Immature natural killer cell (primary cell): ENCODE measurements at places on chromosomes 4 and X. TPM values are rescaled to one million over a fixed set of nuclear protein-coding genes. Genes with fewer than 3 reads are reported as not detected.
A peak's percentile ranks its signal among the peaks of the same experiment; 100 is the strongest.

Gene SLC30A9
- polyA plus RNA-seq: 17.3 TPM

Gene SPANXA1
- not detected for polyA plus RNA-seq

Gene DCHS2
- polyA plus RNA-seq: not detected

GRCh38 chr4:103268746-103269145 lies 70.6 kb upstream of the CENPE start:
- no peaks in the 10 kb centered on the region for H3K4me1 ChIP-seq
- no peak for DNase-seq
- H3K27me3 ChIP-seq: no peaks in the 10 kb centered on the region
- H3K36me3 ChIP-seq: no peaks in the 10 kb centered on the region
- no peak overlapping the region for H3K27ac ChIP-seq

DNA sequence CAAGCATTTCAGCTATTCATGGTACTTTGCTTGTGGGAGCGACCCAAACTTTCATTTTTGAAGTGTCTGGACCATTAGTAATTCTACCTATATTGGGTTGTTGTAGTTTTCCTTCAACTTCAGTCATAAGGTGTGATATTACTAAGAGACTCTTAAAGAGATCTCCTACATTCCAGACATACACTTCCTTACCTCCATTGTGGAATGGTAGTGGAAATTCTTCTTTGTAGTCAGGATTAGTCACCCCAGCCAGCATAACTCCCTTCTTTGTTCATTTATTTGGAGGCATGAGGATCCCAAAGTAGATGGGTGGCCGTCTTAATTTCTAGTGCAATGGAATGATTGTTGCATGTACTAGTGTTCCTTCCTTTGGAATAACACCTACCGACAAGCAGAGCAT lies 991.4 kb downstream of the ARAP2 start:
- H3K36me3 ChIP-seq: no peaks in the 10 kb centered on the region
- no peaks in the 10 kb centered on the region for H3K4me1 ChIP-seq
- H3K4me3 ChIP-seq: no peak overlapping the region
- no peak overlapping the region for H3K27ac ChIP-seq
- DNase-seq: no peak

- no peak overlapping the region for H3K4me3 ChIP-seq
- H3K27me3 ChIP-seq: peaks cover 1% of the 10 kb centered on the region
- DNase-seq: no peak
- H3K36me3 ChIP-seq: no peaks in the 10 kb centered on the region
- no peak overlapping the region for H3K27ac ChIP-seq
Measured at GRCh38 chrX:122092978-122093377, 1045.6 kb downstream of the GLUD2 start.

GRCh38 chr4:24793219-24794005 lies 2.0 kb upstream of the SOD3 start:
- no peak overlapping the region for H3K27ac ChIP-seq
- no peak for DNase-seq
- no peaks in the 10 kb centered on the region for H3K4me1 ChIP-seq
- no peaks in the 10 kb centered on the region for H3K36me3 ChIP-seq

GRCh38 chrX:69362354-69362753 lies 141.8 kb upstream of the NALF2 start:
- no peak overlapping the region for H3K4me3 ChIP-seq
- H3K27ac ChIP-seq: no peak overlapping the region
- H3K36me3 ChIP-seq: no peaks in the 10 kb centered on the region
- H3K27me3 ChIP-seq: peaks cover 2% of the 10 kb centered on the region
- no peak for DNase-seq
- H3K4me1 ChIP-seq: no peaks in the 10 kb centered on the region

DNA sequence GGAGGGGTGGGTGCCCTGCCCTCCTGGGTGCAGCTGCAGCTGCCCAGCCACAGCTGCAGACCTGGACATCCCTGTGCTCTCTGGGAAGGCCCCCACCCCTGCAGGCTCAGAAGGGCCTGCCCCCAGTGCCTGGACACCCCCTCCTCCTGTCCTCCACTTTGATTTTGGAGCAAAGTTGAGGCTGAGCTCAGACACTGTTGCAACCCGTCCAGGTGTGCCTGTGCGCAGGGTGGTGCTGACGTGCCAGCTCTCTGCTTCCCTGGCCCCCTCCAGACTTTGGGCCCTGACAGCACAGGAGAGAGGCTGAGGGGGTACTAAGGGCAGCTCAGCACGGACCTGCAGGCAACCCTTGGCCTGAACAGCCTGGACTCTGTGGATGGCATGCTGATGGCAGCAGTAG lies 750.3 kb downstream of the ARAP2 start:
- H3K36me3 ChIP-seq: no peaks in the 10 kb centered on the region
- no peak overlapping the region for H3K4me3 ChIP-seq
- DNase-seq: no peak
- no peaks in the 10 kb centered on the region for H3K4me1 ChIP-seq

DNA sequence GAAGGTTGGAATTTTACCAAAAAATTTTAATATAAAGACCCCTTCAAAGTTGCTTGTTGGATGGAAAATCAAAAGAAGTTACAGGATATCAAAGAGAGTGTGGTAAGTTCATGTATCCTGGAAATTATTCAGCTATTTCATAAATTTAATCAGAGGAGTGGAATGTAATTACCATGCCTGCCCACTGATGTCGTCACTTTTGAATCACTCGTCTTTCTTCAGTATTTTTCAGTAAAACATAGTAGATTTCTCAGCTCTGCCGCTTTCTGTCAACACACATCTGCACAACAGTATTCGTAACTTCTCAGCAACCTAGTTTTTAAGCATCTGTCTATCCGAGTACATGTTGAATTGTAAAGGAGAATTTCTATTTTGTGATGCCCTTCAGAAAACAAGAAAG lies 2163.0 kb upstream of the AGA start:
- no peaks in the 10 kb centered on the region for H3K27me3 ChIP-seq
- H3K4me3 ChIP-seq: no peak overlapping the region
- no peak overlapping the region for H3K27ac ChIP-seq
- H3K4me1 ChIP-seq: no peaks in the 10 kb centered on the region

GRCh38 chr4:143036443-143036842 lies 148.3 kb upstream of the USP38 start:
- no peak overlapping the region for H3K27ac ChIP-seq
- H3K4me1 ChIP-seq: no peaks in the 10 kb centered on the region
- H3K4me3 ChIP-seq: no peak overlapping the region
- DNase-seq: no peak
- H3K36me3 ChIP-seq: no peaks in the 10 kb centered on the region

DNA sequence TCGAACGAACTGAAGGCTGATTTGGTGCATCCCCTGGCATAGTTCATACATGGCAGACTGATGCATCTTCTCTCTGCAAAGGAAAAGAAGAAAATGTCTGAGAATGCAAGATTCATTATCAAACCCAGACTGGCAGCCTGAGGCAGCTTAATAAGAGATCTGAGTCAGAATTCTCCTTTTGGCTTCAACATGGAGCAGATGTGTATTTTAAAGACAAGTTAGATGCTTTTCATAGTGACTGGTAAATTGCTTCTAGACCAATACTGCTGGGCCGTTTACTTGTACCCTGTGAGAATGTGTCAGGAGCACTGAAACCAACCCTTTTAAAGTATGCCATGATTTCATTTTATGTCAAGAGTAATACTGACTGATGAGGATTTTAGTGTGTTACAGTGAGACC lies 322.0 kb downstream of the NR3C2 start:
- H3K36me3 ChIP-seq: peaks cover 13% of the 10 kb centered on the region
- no peaks in the 10 kb centered on the region for H3K27me3 ChIP-seq

- H3K36me3 ChIP-seq: no peaks in the 10 kb centered on the region
- H3K4me1 ChIP-seq: no peaks in the 10 kb centered on the region
- no peak for DNase-seq
- no peaks in the 10 kb centered on the region for H3K27me3 ChIP-seq
Measured at GRCh38 chrX:85109235-85109634, 105.6 kb downstream of the APOOL start.

DNA sequence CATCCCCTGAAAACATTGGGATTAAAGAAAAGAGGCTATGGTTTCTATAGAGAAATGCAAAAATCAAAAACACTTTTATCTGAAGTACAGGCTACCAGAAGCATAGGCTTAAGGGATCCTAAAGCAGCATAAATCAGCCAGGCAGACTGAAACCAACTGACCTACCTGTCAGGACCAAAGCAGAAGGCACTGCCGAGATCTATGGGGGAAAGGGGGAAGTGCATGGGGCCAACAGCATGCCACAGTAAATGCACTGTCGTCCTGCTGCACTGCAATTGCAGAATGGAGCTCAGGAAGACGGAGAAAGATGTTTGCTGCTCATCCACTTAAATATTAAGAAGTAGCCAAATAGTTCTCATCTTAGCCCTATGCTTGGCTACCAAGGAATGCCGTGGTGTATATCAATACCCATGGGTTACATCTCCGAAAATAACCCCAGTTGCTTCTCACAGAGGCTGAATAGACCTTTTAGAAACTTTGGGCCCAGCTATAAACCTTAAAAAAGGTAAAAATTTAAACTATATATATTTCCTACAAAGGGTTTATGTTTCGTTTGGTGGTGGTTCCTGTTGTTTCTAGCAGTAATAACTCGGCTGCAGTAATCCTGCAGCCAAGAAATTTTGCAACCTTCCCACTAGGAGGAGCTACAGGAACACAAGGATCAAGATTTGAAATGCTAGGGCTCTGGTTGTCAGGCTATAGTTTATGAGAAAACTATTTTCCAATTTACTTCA lies 312.2 kb upstream of the DIAPH2 start:
- no peaks in the 10 kb centered on the region for H3K27me3 ChIP-seq
- no peak overlapping the region for H3K4me3 ChIP-seq
- H3K36me3 ChIP-seq: no peaks in the 10 kb centered on the region
- no peaks in the 10 kb centered on the region for H3K4me1 ChIP-seq

DNA sequence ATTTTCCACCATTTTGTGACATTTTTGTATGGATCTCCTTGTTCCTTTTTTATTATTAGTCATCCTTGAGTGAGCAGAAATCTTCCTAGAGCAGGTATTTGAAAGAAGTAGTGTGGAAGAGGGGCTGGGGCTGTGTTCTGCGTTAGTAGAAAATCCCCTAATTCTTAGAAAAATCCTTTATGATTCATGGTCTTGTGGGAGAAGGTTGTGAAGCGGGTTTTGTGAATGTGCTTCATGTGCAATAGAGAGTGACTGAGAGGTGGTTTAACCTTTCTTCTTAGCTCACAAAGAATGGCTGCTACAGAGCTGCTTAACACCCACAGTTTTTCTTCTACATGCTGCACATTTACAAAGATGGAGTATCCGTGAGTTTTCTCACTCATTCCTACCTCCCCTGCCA lies 220.5 kb downstream of the IDS start:
- H3K27ac ChIP-seq: no peak overlapping the region
- DNase-seq: no peak
- H3K4me1 ChIP-seq: no peaks in the 10 kb centered on the region
- peaks cover 2% of the 10 kb centered on the region for H3K27me3 ChIP-seq

DNA sequence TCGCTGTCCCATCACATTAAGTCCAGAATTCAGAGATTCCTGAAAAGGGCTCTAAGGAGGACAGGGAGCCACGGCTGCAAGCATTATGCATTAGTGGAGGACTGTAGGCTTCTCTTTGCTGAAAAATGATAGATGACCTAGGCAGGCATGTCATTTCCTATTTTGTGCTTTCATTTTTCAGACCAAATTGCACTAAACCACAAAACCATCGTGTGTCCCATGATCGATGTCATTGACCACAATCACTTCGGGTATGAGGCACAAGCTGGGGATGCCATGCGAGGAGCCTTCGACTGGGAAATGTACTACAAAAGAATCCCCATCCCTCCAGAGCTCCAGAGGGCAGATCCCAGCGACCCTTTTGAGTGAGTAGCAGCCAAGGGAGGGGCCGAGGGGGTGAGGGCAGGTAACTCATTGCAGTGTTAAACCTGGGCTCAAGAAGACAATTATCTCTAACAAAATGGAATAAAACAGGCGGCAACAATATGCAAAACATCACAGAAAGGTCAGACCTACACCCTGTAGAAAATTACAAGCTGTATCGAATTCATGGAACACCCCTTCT lies 355.2 kb upstream of the GALNT7 start:
- H3K4me1 ChIP-seq: no peaks in the 10 kb centered on the region
- no peak overlapping the region for H3K4me3 ChIP-seq
- H3K36me3 ChIP-seq: no peaks in the 10 kb centered on the region
- H3K27ac ChIP-seq: no peak overlapping the region

DNA sequence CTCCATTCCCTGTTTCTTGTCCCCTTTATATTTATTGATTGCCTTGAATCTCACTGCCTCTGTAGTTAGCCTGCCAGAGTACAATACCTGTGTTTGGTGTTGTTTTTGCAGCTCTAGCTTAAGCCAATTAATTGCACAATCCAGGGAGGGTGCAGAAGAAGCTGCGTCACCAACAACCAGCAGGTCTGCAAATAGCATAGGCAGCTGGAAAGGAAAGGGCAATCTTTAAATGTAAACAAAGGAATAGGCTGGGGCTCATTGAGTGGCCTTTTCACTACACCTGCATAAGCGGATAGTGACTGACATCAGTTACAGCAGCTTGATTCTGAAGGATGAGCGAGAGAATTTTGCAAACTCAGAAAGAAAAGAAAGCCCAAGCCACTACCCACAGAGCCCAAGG lies 106.8 kb upstream of the RAI2 start:
- H3K4me1 ChIP-seq: no peaks in the 10 kb centered on the region
- H3K27me3 ChIP-seq: peaks cover 5% of the 10 kb centered on the region
- no peak for DNase-seq
- no peak overlapping the region for H3K4me3 ChIP-seq

DNA sequence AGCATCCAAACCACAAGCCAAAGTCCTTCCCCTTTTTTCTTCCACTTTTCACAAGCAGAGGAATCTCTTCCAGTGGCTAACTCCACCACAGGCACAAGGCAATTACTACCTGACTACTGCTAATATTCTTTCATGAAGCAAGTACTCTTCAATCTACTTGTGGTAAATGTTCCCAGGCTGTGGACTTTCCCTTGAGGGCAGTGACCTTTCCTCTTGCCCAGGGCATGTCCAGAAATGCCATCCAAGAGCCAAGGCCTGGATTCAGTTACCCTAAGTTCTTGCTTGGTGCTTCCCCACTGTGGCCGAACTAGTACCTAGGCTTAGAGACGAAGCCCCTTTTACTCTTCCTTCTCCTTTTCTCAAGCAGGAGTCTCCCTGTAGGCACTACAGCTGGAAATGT lies 400.7 kb downstream of the DCAF12L2 start:
- H3K27me3 ChIP-seq: peaks cover 1% of the 10 kb centered on the region
- H3K36me3 ChIP-seq: no peaks in the 10 kb centered on the region
- DNase-seq: no peak
- no peaks in the 10 kb centered on the region for H3K4me1 ChIP-seq
- H3K27ac ChIP-seq: no peak overlapping the region
- no peak overlapping the region for H3K4me3 ChIP-seq

DNA sequence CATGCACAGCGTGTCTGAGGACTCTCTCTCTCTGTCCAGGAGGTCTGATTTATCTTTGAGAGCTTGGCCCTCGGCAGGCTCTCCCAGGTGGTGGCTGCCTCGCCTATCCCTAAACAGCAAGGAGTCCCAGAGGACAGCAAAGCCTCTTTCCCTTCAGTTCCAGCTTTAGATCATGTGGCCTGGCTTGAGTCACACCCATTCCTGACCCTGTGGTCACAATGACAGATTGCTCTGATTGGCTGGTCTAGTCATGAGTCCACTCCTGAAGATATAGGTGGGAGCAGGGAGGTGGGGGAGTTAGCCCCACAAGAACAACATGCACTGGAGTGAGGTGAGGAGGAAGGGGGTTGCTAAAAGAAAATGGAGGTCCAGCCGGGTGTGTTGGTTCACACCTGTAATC lies 12.1 kb upstream of the PORCN start:
- peaks cover 3% of the 10 kb centered on the region for H3K27me3 ChIP-seq
- no peak overlapping the region for H3K4me3 ChIP-seq
- DNase-seq: no peak
- H3K36me3 ChIP-seq: no peaks in the 10 kb centered on the region
- no peak overlapping the region for H3K27ac ChIP-seq

GRCh38 chr4:119629142-119629471 lies 503 bp upstream of the PDE5A start:
- no peak overlapping the region for H3K27ac ChIP-seq
- peaks cover 5% of the 10 kb centered on the region for H3K27me3 ChIP-seq
- H3K4me3 ChIP-seq: peak overlapping the region; percentile 92
- no peaks in the 10 kb centered on the region for H3K36me3 ChIP-seq
